ENCODE measurements at places on chromosomes 5 and 9.

DNA sequence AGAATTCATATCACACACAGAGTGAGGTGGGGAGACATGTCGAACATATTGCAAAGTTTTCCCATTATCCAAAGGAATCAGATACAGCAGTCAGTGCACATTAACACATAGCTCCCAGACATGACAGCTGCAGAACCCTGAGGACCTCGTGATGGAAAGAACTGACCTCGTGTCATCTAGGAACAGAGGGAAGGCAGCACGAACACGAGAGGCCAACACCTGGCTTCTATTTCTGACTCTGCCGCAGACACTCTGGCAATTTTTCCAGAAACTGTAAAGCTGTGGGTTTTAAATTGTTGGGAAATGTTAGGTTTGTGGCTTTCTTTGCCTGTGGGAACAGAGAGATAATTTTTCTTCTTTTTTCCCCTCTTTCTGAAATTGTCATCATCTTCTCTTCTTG is 315.0 kb upstream of the PIK3R1 start:
- DNase-seq, result no peak

DNA sequence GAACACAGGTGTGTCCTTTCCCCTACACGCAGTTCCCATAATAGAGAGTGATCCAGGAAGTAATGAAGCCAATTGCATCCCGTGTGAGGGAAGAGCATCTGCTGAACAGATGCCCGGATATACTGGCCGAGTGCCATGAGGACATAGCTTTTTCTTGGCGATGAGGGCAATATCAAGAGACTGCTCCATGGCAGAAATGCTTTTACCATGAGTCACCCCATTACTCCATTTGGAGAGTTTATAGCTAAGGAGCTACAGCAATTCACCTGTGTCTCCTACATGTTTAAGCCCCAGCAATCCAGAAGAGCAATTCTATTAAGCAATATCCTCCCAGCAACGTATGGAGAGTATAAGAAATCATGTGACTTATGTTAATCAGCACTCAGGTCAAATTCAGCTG is 222.0 kb upstream of the KLF4 start:
- no peak for DNase-seq

DNA sequence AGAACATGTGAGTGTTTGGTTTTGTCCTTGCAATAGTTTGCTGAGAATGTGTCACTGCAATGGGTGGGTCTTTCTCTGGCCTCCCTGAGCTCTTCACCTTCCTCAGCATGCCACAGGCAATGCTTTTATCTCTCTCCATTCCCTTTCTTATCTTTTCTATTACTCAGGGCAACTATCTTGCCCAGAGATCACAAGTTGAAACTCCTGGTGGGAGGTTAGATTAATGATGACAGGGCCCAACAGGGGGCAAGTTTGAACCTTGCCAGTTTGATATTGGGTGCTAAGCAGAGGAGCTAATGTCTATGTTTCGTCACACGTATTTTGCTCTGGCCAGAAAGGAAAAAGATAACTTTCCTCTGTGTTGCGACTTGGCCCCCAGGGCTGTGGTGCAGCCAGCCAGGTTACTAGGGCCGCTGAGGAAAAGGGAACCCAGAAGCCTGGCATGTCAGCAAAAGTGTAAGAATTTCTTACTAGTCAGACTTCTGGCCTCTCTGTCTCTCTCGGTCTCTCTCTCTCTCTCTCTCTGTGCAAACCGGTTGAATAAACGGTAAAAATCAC is 299.3 kb upstream of the POU5F2 start:
- no peak for DNase-seq

DNA sequence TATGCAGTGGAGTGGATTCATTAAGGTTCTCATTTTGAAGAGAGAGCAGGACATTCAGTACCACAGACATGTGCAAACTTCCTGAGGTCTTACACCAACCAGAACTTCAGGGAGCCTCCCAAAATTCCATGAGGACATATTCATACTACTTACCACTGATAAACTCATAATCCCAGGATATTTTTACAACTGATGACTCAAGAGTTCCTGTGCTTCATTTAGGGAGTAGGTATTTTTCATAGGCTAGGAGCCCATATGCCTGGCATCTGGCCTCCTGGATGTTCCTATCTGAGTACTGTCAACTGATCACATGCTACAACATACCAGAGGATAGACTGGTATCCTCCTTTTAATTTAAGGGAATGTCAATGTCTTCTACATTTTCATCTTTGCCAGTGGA is 578.0 kb downstream of the EFNA5 start:
- no peak for DNase-seq

GRCh38 chr9:98786750-98787510 is 9.4 kb downstream of the ANKS6 start:
- DNase-seq, result no peak

- no peak for DNase-seq
Observed at GRCh38 chr9:126151031-126151685, 175.5 kb upstream of the MVB12B start.

DNA sequence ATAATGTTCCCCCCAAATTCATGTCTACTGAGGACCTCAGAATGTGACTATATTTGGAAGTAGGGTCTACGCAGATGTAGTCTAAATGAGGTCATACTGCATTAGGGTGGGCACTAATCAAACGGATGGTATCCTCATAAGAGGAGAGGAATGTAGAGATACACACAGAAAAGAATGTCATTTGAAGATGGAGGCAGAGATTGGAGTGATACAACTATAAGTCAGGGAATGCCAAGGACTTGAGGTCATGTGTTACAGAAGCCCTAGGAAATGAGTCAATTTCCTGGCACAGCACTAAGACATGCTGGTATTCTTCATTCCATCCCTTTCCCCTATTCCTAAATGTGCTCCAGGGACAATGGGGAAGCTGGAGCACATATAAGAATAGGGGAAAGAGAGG is 758 bp upstream of the PDCD1LG2 start:
- no peak for DNase-seq

DNA sequence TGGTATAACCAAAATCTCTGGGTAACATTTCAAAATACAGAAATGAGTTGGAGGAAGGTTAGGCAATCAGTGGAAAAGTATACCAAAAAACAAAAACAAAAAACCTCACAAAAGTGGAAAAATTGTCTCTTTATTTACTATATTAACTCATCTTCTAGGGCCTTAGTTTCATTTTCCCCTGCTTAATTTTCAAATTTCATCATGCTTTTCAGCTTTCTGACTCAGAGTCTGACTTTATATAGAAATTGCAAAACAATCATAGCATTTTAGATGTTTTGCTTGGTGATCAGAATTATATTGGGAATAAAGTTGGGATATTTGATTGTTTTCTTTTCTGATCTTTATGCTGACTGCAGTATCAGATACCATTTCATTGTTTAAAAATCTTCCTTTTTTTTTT is 257.0 kb upstream of the PRR16 start:
- DNase-seq, result no peak

DNA sequence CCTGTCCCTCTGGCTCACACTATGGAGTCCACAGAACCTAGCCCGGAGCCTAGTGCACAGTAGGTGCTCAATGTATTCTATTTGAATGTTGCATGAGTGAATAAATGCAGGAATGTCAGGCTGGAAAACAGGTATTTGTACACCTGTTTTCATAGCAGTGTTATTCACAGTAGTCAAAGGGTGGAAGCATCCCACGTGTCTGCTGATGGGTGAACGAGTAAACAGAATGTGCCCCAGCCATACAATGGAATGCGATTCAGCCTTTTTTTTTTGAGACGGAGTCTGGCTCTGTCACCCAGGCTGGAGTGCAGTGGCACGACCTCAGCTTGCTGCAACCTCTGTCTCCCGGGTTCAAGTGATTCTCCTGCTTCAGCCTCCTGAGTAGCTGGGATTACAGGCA is 31.5 kb upstream of the IER5L start:
- no peak for DNase-seq

DNA sequence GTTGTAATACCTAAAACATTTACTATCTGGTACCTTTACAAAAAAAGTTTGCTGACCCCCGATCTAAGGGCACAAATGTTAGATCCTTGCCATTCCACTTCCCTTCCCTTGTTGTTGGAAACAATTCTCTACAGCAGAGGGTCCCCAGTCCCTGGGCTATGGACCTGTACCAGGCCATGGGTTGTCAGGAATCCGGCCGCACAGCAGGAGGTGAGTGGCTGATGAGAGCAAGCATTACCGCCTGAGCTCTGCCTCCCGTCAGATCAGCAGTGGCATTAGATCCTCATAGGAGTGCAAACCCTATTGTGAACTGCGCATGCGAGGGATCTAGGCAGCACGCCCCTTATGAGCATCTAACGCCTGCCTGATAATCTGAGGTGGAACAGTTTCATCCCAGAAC is 248.5 kb downstream of the AP3B1 start:
- DNase-seq, result no peak

DNA sequence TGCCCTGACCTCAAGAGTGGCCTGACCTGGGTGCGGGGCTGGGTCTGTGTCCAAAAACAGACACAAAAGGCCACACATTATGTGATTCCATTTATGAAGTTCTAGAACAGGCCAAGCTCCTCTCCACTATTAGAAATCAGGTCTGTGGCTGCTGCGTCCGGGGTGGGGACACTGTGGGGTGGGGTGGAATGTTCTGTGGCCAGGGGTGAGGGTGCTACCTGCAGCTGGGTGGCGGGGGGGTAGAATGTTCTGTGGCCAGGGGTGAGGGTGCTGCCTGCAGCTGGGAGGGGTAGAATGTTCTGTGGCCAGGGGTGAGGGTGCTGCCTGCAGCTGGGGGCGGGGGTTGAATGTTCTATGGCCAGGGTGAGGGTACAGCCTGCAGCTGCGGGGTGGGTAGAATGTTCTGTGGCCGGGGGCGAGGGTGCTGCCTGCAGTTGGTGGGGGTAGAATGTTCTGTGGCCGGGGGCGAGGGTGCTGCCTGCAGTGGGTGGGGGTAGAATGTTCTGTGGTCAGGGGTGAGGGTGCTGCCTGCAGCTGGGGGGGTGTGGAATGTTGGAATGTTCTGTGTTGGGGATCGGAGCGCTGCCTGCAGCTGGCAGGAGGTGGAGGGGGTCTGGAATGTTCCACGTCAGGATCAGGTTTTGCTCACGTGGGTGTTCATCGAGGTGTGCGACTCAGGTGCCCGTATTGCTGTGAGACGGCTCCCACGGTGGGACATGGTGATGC is 8.3 kb downstream of the LCN12 start:
- no peak for DNase-seq

- DNase-seq, result no peak
Observed at GRCh38 chr5:2797160-2797559, 45.7 kb upstream of the IRX2 start.

DNA sequence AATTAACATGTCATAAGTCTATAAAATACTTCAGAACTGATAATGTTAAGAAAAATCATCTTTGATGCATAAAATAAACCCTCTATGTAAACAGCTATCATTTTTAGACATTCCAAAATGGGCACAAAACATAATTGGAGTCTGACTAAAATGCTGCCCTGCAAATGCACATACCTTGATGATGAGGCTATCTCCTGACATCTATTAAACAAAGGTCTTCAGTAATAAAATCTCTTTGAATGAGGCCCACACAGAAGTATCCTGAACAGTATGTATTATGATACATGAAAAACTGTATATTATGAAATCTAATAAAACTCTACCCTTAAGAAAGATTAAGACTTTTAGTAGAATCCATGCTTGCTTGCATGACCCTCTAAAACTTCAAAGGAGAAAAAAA is 66.1 kb downstream of the FBXL17 start:
- DNase-seq, result no peak

DNA sequence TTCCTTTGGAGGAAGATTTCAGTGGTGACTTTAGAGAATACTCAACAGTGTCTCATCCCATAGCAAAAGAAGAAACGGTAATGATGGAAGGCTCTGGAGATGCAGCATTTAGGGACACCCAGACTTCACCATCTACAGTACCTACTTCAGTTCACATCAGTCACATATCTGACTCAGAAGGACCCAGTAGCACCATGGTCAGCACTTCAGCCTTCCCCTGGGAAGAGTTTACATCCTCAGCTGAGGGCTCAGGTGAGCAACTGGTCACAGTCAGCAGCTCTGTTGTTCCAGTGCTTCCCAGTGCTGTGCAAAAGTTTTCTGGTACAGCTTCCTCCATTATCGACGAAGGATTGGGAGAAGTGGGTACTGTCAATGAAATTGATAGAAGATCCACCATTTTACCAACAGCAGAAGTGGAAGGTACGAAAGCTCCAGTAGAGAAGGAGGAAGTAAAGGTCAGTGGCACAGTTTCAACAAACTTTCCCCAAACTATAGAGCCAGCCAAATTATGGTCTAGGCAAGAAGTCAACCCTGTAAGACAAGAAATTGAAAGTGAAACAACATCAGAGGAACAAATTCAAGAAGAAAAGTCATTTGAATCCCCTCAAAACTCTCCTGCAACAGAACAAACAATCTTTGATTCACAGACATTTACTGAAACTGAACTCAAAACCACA is 67.4 kb downstream of the VCAN start:
- DNase-seq, result no peak

GRCh38 chr5:102629827-102630605 is 125.1 kb upstream of the PAM start:
- DNase-seq, result no peak

DNA sequence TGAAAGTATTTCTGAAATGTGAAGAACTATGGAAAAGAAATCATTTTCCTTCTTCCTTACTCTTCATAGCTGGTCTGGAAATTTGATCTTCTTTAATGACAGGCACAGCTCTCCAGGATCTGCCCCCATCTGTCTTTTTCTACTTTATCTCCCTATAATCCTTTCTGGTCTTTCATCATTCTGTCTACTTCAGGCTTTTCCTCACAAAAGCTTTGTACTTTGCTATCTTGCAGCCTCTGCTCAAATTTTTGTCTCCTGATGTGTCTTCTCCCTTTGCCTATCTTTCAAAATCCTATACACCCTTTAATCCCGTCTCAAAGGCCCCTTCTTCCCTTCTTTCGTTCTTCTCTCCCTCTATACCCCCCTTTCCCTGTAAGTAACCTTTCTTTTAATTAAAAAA is 114.9 kb upstream of the ATP10B start:
- no peak for DNase-seq

GRCh38 chr5:95848701-95849100 is 26.2 kb upstream of the GLRX start:
- DNase-seq, result no peak

DNA sequence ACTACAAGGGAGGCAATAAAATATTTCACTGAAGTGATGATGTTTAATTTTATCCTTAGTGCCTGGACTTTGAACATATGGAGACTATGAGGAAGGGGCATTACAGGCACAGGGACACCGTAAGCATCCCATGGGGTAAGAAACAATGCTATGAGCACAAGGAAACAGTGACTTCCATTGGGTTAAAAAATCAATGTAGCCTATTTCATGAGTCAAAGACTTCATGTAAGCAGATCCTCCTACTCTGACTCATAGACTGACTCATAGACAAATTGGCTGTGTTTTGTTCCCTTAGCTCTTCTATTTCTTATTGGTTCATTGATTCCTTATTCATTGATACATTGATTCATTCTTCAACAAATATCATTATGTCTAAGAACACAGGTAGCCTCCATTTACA is 351.0 kb downstream of the PRELID2 start:
- DNase-seq, result no peak
